ENCODE measurements at places on chromosomes 2 and 18.

GRCh38 chr2:188701836-188702235 lies 272.3 kb upstream of the COL3A1 start:
- DNase-seq, result no peak

GRCh38 chr2:6423944-6424343 lies 441.8 kb downstream of the CMPK2 start:
- DNase-seq, result no peak

- no peak for DNase-seq
These were observed 498.4 kb downstream of the STK39 start for GRCh38 chr2:167749016-167749415.

- no peak for DNase-seq
These were observed 1596.8 kb upstream of the SLC39A10 start for GRCh38 chr2:194060269-194060668.

- DNase-seq, result no peak
These were observed 229.0 kb upstream of the HS6ST1 start for GRCh38 chr2:128547667-128548066.

DNA sequence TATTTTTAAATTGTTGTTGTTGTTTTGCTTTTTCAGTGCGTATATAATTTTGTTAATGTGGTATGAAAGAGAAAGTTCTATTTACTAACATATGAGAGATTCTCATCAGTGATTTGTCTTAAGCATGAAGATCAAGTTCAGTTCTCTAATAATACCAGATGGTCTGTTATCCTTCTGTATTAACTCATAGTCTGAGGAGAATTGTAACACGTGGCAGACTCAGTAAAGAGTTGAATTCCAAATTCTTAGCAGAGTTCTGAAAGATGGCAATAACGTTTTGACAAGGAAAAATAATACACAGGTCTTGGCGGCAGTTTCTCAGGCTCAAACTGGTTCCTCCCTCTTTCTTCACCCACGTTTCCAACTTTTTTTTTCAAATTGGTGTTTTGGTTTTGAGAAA lies 17.2 kb upstream of the COL3A1 start:
- DNase-seq, result no peak

DNA sequence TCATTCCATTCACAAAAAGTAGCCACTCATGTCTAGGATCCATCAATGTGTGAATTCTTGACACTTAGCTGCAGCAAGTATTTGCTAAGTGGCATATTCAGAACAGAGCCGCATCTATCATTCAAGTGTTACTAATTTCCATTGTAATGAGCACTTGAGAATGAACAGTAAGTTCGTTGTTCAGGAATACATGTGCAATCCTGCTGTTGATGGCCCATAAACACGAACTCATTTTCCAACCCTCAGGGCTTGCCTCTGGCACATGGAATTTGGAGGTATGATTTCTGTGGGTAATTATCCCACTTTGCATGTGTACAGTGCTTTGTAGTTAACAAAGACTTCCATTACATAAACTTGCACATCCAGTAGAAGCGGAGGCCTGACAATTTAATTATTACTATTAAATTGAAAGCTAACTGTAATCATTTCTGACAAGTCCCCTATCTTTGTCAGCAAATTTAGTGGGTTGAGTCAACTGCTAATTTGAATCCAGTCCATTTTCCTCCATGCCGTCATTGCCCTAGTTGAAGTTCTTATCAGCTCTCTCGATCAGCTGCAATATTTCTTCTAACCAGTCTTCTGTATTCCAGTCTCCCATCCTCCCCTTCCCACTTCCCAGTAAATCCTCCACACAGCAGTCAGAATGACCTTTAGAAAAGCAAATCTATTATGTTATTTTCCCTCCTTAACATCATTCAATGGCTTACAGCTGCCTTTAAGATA lies 116.0 kb upstream of the AQP4 start:
- DNase-seq, result no peak
